ENCODE measurements at places on chromosomes 1 and 21. TPM values are rescaled to one million over a fixed set of nuclear protein-coding genes. Genes with fewer than 3 reads are reported as not detected.

KRTAP10-3 gene
- not detected for total RNA-seq

BRINP2 gene
- total RNA-seq = not detected

PDZK1 gene
- 0.25 TPM for total RNA-seq

CCDC181 gene
- not detected for total RNA-seq

FBLIM1 gene
- total RNA-seq = not detected

ETNK2 gene
- 0.23 TPM for total RNA-seq

LRRC71 gene
- not detected for total RNA-seq

MYOM3 gene
- total RNA-seq = not detected

PLEKHA6 gene
- total RNA-seq = 0.03 TPM

RAB13 gene
- 1.3 TPM for total RNA-seq

RPTN gene
- total RNA-seq = not detected

CYP4B1 gene
- total RNA-seq = not detected

LPGAT1 gene
- total RNA-seq = 81.0 TPM

GABPA gene
- 24.4 TPM for total RNA-seq

LIPI gene
- total RNA-seq = not detected

C4BPB gene
- 4.2 TPM for total RNA-seq

F3 gene
- total RNA-seq = not detected

GPR61 gene
- total RNA-seq = 0.29 TPM

BATF3 gene
- 3.7 TPM for total RNA-seq
